ENCODE measurements at places on chromosomes 1 and 21.
A peak's percentile ranks its signal among the peaks of the same experiment; 100 is the strongest.

DNA sequence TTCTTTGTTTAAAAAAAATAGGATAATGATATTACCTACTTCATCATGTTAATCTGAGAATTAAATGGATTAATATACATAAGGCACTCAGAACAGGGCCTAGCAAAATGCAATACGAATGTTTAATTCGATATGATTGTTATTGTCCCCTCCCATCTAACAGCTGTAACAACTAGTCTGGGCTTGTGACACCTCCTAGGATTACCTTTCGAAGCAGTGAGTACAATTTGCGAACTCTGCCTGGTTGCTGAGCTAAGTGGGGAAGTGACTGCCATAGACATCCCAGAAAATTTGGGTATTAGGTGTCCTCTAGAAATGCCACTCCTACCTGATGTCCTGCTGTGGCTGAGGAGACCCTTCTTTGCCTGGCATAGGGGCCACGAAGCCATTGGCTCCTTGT, 3.0 kb downstream of the RASSF5 start:
- peak; percentile 60 for DNase-seq

DNA sequence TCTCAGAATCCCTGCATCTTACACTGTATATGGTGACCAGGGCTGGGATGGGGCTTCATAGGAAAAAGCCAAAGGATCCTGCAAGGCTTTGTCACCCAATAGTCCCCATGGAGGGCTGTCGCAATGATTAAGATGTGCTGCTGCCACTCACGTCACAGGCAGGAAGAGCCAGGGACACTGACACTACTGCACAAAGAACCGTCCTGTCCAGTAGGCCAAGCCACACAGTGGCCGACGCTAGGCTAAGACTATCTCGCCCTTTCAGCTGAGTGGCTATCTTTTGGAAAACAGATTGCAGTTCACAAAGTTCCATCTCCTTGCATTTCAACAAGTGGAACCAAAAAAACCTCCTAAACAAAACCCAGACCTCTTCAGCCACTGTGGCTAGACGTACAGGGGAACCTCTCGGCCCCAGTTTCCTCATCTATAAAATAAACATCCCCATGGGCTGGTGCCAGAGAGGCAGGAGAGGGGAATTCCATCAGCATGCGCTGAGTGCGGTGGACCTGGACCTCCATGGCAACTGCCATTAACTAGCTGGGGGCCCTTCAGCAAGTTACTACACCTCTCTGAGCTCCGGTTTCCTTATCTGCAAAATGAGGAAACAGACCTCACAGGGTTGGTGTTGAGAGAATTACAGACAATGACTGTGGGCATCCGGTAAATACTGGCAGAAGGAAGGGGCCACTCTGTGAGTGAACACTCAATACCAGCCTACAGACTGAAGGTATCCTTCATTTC, 8.7 kb downstream of the CAPZB start:
- no peak for DNase-seq

- peak; percentile 50 for DNase-seq
Measured at GRCh38 chr1:26161415-26162219, 2.7 kb downstream of the FAM110D start.

- DNase-seq = no peak
Measured at GRCh38 chr21:35039595-35040289, 9.4 kb downstream of the RUNX1 start.

GRCh38 chr1:115890580-115890979, 49.7 kb upstream of the NHLH2 start:
- no peak for DNase-seq

- DNase-seq = peak; percentile 57
Measured at GRCh38 chr1:89598450-89599331, 34.2 kb upstream of the LRRC8C start.

- DNase-seq = peak; percentile 48
Measured at GRCh38 chr1:155125946-155126555, 1.6 kb upstream of the EFNA1 start.

- no peak for DNase-seq
Measured at GRCh38 chr21:45482899-45483821, 59.1 kb downstream of the SLC19A1 start.

DNA sequence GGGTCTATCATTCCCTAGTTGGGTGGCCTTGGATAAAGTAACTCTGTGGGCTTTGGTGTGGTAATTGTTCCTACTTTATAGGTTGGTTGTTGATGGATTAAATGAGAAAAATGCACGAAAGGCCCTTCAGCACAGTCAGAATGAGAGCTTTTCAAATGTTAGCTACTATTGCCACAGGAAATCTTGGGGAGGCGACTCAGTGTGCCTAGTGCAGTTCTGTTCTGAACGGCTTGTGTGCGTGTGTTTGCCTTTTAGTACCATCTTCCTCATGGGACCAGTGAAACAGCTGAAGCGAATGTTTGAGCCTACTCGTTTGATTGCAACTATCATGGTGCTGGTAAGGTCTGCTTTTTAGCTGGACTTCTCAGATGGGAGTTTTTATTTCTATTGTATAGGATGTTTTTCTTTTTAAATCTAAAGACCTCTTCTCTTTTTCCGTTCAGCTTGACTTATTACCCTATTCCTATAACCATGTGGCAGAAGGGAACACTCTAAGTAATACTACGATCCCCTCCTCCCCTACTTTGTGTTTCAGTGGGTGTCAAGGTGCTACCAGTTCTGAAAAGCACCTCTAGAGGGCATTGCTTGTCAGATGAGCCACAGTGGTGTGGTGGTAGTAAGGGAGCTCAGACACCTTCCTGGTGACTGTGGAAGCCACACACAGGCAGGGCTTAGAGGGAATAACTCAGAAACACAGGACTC, 9.2 kb downstream of the SFT2D2 start:
- peak; percentile 74 for DNase-seq

- DNase-seq = no peak
Measured at GRCh38 chr21:33058957-33059356, 11.0 kb upstream of the OLIG1 start.

DNA sequence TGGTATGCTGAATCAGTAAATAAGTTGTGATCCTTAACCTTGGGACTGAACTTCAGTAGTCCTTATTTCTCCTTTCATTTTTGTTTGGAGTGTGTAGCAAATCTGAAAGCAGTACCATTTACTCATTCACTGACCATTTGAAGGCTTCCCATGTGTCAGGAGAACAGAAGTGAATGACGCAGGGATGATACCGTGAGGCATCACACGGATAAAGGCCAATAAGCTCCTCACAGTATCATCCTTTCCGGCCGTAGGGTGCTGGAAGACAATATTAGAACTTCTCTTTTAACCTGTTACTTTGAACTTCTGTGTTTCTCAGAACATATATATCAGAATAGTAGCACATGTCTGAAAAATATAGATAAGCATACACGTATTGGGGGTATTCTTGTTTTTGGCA, 21.3 kb downstream of the BACH1 start:
- DNase-seq = no peak
